Pulmonary artery endothelial cell (primary cell): ENCODE measurements at places on chromosomes 2 and 18. TPM values are rescaled to one million over a fixed set of nuclear protein-coding genes. Genes with fewer than 3 reads are reported as not detected.

Gene ANKAR
- total RNA-seq = 3.4 and 3.6 TPM in 2 replicates

Gene SLC16A14
- total RNA-seq = 0.21 and 0.26 TPM in 2 replicates

GRCh38 chr2:216350214-216350791 lies 22.0 kb downstream of the MARCHF4 start:
- no peak for DNase-seq

- DNase-seq = no peak
Measured at GRCh38 chr2:145066856-145067548, 547.1 kb upstream of the ZEB2 start.

DNA sequence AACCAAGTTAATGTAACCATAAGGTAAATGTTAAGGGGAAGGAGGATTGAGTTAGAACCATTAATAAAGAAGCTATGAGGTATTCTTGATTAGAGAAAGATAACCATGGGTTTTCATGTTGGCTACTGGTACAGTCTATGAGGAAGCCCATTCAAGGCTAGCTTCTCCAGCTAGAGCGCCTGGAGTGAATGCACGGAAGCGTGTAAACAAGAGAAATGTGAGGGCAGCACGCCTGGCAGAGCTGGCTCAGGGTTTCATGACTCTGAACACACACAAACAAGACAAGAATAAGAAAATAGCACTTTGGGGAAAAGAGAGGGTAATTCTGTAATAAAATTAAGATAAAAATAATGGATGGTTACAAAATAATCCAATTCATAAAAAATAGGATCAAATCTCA lies 255.3 kb downstream of the PDE11A start:
- DNase-seq = no peak

DNA sequence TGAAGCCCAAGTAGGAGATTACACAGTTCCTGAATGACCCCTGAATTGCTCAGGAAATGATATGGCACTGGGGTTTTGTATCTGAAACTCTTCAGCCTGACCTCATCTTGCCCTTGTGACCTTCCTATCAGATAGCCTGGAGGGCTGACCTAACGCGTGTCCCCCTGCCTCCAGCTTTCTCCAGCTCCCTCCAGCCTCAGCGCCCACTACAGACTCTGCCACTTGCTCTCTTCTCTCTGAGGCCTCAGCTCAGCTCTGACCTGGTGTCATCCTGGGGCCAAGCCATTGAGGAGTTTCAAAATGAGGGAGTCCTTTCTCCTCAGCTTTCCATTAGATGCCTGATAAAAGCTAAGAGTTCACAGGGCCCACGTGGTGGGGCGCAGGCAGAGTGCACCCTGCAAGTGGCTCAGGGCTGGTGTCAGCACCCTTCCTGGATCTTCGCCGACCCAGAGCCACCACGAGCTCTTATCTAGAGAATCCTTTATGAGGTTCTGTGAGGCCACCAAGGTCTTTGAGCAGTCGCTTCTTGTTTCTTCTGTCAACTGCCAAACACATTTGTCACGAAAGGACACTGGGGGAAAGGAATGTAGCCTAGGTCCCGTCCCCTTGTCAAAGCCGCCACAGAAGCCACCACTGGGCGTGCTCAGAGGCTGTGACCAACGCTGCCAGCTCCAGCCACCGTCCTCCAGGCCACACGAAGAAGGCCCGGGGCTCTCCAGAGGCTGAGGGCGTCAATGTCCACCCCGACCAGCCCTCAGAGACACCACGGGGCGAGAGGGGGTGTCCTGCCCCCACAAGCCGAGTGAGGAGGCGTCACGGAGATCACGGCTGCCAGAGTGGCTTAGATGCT lies 131.3 kb upstream of the GPC1 start:
- no peak for DNase-seq

GRCh38 chr2:239266434-239266766 lies 134.4 kb downstream of the HDAC4 start:
- no peak for DNase-seq

- no peak for DNase-seq
Measured at GRCh38 chr2:36403675-36404230, 48.2 kb downstream of the CRIM1 start.

DNA sequence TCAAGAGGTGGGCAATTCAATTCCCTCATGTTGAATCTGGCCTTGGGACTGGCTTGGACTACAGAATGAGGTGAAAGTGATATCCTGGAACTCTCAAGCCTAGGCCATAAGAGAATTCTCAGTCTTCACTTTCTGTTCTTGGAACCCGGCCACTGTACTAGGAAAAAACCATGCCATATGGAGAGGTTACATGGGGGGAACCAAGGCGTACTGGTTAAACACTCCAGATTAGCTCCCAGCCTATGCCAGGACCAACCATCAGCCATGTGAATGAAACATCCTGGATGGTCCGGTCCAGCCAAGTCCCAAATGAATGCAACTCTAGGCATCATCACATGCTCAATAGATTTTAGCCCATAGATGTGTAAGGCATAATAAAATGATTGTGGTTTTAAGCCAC lies 56.4 kb downstream of the ZNF385B start:
- no peak for DNase-seq

GRCh38 chr2:71950256-71951082 lies 197.2 kb downstream of the CYP26B1 start:
- no peak for DNase-seq

GRCh38 chr2:237497009-237497837 lies 10.2 kb downstream of the MLPH start:
- no peak for DNase-seq

DNA sequence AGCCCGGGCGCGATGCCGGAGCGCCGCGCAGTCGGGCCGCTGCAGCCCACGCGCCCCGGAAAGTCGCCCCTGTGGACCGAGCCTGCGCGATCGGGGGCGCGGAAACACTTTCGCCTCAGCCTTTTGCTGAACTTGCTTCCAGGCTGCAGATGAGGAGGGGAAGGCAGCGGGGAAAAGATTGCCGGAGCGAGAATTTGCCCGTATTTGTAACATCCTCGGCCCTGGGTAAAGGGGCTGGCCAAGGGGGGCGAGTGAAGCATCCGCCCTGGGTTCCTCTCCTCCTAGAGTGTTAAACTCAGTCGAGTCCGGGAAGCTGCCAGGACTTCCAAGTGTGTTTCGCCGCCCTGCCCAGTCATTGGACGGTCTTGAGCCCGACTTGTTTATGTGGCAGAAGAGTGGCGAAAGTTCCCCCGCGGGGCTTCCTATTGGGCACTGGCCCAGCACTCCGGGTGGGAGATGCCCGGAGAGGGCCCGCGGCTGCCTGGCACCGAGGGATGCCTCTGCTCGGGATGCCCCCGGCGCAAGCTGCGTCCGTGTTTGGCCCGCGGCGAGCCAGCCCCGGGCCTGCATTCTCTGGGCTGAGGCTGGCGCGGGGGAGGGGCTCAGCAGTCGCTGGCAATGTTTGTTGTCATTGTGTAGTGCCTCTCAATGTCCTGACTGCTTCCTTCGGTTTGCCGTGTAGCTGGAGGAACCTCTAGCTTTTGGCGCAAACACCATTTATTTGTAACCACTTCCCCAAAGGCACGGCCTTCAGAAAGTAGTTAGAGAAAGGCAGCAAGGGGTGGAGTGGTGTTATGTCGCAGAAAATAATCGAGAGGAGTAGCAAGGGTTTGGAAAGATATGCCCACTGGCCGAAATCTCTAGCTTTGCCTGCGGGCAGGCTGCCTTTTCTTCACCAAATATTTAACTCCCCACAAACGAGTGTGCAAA lies 1.1 kb downstream of the CYBRD1 start:
- peak; percentile 61 for DNase-seq

- no peak for DNase-seq
Measured at GRCh38 chr2:171083451-171083850, 77.2 kb downstream of the TLK1 start.

- no peak for DNase-seq
Measured at GRCh38 chr2:45253151-45253550, 243.9 kb upstream of the SIX2 start.

- DNase-seq = no peak
Measured at GRCh38 chr18:59951591-59951990, 51.8 kb downstream of the PMAIP1 start.

- DNase-seq = no peak
Measured at GRCh38 chr18:37218022-37218590, 347.5 kb downstream of the CELF4 start.

DNA sequence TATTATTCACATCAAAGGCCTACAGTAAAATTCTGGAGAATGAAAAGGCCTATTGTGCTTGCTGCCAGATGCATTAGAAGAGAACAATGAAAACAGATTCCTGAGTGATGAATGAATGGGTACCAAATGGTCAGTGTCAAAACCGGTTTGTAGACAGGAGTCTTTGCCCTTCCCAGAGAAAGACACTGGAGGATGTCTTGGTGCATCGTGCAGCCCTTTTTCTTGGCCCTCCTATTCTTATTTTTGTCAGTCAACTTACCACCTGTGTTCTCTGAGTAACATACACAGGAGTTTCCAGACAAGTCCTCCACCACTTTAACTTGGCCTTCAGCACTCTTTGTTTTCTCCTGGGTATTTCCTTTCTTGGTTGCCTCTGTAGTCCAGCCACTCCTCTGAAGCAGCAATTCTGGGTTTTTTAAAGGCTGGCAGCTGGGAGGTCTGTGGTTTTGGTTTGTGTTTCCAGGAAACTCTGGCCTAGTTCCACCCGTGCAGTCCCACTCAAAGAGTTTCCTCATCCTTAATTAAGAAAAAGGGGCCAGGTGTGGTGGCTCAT lies 29.4 kb downstream of the PSTPIP2 start:
- DNase-seq = no peak

DNA sequence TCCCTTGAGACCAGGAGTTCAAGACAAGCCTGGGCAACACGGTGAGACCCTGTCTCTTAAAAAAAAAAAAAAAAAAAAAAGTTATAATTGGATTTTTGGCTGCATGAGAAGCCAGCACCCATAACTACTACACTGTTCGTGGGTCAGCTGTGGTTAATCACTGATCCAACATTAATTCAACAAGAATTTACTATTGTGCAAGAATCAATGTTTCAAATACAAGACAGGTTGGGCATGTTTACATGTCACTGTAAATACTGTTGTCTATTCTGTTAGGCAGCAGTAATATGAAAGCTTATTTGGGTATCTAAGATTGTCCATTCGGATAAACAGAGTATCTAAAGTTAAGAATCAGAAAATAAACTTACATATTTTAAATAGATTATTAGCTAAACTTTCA lies 62.3 kb downstream of the ESCO1 start:
- DNase-seq = no peak

- DNase-seq = no peak
Measured at GRCh38 chr2:228688007-228688645, 506.6 kb upstream of the SPHKAP start.

- DNase-seq = no peak
Measured at GRCh38 chr2:224956706-224957105, 85.6 kb downstream of the DOCK10 start.

GRCh38 chr2:206368933-206369569 lies 74.3 kb upstream of the ADAM23 start:
- no peak for DNase-seq
